ENCODE measurements at places on chromosomes 2 and 18.
A peak's percentile ranks its signal among the peaks of the same experiment; 100 is the strongest.

- DNase-seq, result no peak
These were observed 196.1 kb downstream of the MCFD2 start for GRCh38 chr2:46719487-46719886.

DNA sequence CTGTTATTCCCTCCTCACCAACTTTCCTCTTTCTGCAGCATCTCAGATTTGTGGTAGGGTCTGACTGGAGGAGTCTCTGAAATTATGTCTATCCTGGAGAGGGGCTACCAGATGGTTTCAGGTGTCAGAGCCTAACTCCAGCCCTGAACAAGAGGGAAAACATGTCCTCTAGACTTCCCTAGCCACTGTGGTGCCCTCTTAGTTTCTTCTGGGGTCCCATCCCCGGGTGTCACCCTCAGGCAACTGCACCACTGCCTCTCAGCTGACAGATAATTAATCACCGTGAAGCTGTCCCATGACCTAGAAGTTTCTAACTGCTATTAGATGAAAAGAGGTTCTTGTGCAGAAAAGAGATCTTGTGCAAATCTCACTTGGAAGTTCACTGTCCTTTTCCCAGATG lies 95.1 kb upstream of the CELF4 start:
- peak; percentile 52 for DNase-seq

DNA sequence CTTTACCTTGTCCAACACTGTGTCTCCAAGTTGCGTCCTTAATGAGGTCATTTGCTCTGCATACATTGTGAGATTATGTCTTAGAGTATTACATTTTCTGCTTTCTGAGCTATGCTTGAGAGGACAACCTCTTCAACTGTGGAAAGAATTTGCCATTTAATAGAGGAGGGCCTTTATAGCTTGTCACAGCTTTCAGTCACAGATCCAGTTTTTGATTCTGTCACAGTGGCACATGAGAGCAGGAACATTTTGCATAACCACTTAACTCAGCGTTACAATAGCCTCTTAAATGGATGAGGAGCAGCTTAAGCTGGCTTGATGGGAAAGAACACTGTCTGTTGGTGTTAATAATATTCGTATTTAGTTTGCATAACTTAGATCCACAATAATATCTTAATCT lies 63.0 kb downstream of the RHBDD1 start:
- DNase-seq, result no peak

- DNase-seq, result peak; percentile 70
These were observed 8.2 kb upstream of the CIB4 start for GRCh38 chr2:26649322-26649721.

DNA sequence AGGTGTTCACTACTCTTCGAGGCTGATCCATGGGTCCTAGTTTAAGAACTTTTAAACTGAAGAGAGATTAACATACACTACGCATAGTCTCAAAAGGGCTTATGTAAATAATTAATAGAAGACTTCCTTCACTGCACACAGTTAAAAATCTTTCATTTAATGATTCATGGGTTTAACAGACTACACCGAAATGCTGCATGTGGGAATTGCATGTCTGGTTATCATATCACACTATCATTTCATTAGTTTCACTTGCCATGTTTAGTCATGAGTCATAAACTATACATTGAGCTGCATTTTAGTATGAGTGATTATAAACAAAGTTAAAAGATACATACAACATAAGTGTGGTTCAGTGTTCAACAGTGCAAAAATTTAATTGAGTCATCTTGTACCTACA lies 31.2 kb downstream of the GLS start:
- DNase-seq, result no peak

- no peak for DNase-seq
These were observed 5.9 kb downstream of the MFSD2B start for GRCh38 chr2:24015562-24016375.

DNA sequence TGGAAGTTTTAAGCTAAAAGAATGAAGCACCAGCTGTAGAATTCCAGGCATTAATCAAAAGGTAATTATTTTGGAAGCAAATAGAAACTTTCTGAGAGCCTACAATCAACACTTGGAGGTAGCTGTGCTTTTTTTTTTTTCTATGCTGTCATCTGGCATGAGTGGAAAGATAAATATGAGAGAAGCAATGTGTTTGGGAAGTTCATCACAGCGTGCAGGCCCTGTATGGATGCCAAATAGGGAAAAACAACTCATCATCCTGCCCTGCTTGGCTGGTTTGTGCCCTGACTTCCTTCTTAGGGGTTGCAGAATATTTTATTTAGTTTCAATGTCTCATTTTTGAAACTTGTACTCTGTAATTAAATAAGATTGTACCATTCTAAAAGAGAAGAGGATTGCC lies 437.4 kb downstream of the PIK3C3 start:
- no peak for DNase-seq

DNA sequence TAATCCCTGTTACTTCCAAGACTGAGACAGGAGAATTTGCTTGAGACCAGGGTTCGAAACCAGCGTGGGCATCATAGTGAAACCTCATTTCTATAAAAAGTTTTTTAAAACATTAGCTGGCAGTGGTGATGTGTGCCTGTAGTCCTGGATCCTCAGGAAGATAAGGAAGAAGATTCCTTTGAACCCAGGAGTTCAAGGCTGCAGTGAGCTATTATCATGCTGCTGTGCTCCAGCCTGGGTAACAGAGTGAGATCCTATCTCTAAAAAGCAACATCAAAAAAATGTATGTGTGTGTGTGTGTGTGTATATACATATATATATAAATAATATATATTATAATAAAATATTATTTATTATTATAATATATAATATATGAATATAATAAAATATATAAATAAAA lies 1417.6 kb upstream of the CDH2 start:
- DNase-seq, result no peak
